ENCODE measurements at places on chromosomes 2 and 18.

GRCh38 chr2:70753031-70753430 is 15.0 kb downstream of the ADD2 start:
- DNase-seq, result no peak

DNA sequence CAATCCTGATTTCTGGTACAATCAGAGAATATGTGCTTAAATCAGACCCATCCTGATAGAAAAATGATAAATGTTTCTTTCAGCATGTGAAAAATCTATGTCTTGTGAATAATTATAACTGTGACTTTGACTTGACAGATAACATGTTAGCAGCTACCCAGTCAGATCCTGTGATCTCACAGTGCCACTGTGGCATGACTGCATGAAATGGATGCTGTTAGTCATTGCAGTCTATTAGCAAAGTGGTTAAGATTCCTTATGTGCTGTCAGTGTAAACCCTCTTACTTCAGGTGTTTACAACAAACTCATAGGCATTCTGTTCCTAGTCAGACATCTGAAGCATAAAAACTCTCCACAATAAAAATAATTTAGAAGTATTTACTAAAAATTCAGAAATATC is 244.6 kb upstream of the RND3 start:
- DNase-seq, result no peak

GRCh38 chr2:217193431-217194340 is 333.8 kb upstream of the TNP1 start:
- DNase-seq, result no peak

- no peak for DNase-seq
These were observed 27.6 kb upstream of the RMDN2 start for GRCh38 chr2:37897511-37897910.

- no peak for DNase-seq
These were observed 18.2 kb upstream of the SP5 start for GRCh38 chr2:170696948-170697347.

- DNase-seq, result no peak
These were observed 140.9 kb downstream of the MCFD2 start for GRCh38 chr2:46774499-46775228.

All from CD4-positive, alpha-beta T cell treated with Interleukin-4 for 4 hours (primary cell).